ENCODE measurements at places on chromosomes 12 and 14.

DNA sequence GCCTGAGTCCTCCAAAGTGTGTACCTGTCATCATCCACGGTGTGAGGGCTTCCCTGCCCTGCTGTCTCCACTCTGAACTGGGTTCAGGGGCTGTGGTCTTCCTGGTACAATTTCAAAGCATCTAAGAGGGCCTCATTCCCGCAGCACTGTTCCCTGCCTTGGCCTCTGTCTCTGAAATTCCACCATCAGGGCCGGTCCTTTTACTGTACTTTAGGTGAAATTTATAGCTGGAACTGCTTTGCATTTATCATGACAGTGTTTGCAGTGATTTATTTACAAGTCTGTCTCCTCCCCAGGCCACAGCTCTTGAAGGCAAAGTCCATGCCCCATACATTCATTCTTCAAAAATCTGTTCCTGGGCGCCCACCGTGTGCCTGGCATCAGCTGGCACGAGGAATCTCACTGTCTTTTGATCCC, 36.9 kb upstream of the NCOR2 start:
- H3K4me1 ChIP-seq = peaks cover 20% of the 10 kb centered on the region
- peaks cover 10% of the 10 kb centered on the region for H3K27me3 ChIP-seq
- H3K27ac ChIP-seq = no peak overlapping the region

- H3K27ac ChIP-seq = peak within 1 kb of the TSS; percentile 91
- H3K4me3 ChIP-seq = peak within 1 kb of the TSS; percentile 99
- peak; percentile 90 for DNase-seq
- H3K36me3 ChIP-seq = peaks cover 8% of the 10 kb centered on the region
- no peaks in the 10 kb centered on the region for H3K27me3 ChIP-seq
- peaks cover 21% of the 10 kb centered on the region for H3K4me1 ChIP-seq
Measured at GRCh38 chr12:53727310-53728041, at the start of gene CALCOCO1. TSS of gene CALCOCO1 (minus strand) at chr12:53727452. CDS start at chr12:53725242, 2,210 bp downstream.

- peaks cover 74% of the 10 kb centered on the region for H3K27me3 ChIP-seq
- no peak overlapping the region for H3K4me3 ChIP-seq
- no peak for DNase-seq
- no peak overlapping the region for H3K27ac ChIP-seq
Measured at GRCh38 chr14:99755629-99756603, 37.3 kb upstream of the EML1 start.

DNA sequence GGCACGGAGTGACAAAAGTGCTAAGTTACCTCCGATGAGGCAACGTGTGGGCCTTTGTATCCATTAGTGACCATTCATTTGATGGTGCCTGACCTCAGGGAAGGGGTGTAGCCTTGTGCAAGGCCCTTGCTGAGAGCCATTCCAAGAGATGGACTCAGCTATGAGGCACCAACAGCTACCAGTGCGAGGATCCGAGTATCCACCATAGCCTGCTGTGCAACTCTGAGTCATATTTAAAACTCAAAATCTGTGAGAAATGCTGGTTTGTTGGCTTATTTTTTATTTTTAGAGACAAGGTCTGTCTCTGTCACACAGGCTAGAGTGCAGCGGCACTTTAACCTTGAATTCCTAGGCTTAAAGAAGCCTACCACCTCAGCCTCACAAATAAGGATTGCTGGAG, 25.1 kb upstream of the WNK1 start:
- H3K27ac ChIP-seq = peak overlapping the region; percentile 59
- peak overlapping the region; percentile 41 for H3K4me3 ChIP-seq
- no peaks in the 10 kb centered on the region for H3K36me3 ChIP-seq

- no peak overlapping the region for H3K4me3 ChIP-seq
- H3K27ac ChIP-seq = no peak overlapping the region
- H3K27me3 ChIP-seq = peaks cover 32% of the 10 kb centered on the region
- peaks cover 2% of the 10 kb centered on the region for H3K4me1 ChIP-seq
- no peaks in the 10 kb centered on the region for H3K36me3 ChIP-seq
Measured at GRCh38 chr14:25117342-25117741, 67.4 kb upstream of the STXBP6 start.

All from T-helper 17 cell (primary cell).